Activated CD8-positive, alpha-beta T cell treated with anti-CD3 and anti-CD28 coated beads, Interleukin-2, amount 10 ng/mL, durations not matched to agents 7 days and 5 days (primary cell): ENCODE measurements at places on chromosomes 1 and 21. TPM values are rescaled to one million over a fixed set of nuclear protein-coding genes. Genes with fewer than 3 reads are reported as not detected.

DNA sequence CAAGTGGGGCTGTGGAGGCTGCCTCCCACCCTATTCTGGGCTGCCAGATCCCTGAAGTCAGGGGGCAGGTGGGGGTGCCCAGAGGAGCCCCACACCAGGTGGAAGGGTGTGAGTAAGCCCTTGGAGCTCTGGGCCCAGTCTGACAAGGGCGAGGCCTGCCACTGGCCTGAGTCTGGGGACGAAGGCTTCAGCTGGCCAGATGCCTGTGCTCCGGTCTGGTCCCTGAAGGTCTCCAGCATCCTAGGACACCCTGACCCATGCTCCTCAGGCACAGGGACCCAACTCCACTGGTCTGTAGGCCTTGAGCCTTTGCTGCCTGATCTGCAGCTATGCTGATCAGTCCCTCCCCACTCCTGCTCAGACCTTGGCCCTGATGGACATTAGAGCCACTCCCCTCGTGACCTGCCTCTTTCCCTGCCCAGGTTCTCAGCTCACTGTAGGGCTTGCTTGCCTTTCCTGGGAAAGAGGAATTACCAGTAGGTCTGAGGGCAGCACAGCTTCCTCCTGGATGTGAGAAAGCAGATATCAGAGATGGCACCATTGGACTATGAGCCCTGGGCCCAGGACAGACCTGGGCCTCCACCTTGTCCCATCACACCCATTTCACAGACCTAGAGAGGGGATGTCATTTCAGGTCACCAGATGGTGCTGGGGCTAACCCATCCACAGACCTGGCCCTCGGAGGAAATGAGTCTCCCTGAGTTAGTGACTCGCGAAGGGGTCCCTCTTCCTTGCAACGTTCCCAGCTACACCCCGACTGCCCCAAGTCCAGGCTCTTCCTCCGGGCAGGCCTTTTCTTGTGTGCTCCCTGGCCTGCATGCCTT, 32.8 kb upstream of the CSF3R start:
- peaks cover 14% of the 10 kb centered on the region for H3K4me1 ChIP-seq
- H3K27me3 ChIP-seq: no peaks in the 10 kb centered on the region
- no peak overlapping the region for H3K4me3 ChIP-seq
- H3K36me3 ChIP-seq: no peaks in the 10 kb centered on the region

- H3K4me1 ChIP-seq: no peaks in the 10 kb centered on the region
- H3K27me3 ChIP-seq: peaks cover 46% of the 10 kb centered on the region
- H3K4me3 ChIP-seq: no peak overlapping the region
- DNase-seq: no peak
- H3K27ac ChIP-seq: no peak overlapping the region
These were observed 6.9 kb downstream of the ERRFI1 start for GRCh38 chr1:8019229-8019620.

GRCh38 chr1:40630488-40631223, 34.8 kb downstream of the RIMS3 start:
- DNase-seq: no peak
- peak overlapping the region; percentile 77 for H3K27ac ChIP-seq
- no peaks in the 10 kb centered on the region for H3K27me3 ChIP-seq
- peaks cover 42% of the 10 kb centered on the region for H3K4me1 ChIP-seq

DNA sequence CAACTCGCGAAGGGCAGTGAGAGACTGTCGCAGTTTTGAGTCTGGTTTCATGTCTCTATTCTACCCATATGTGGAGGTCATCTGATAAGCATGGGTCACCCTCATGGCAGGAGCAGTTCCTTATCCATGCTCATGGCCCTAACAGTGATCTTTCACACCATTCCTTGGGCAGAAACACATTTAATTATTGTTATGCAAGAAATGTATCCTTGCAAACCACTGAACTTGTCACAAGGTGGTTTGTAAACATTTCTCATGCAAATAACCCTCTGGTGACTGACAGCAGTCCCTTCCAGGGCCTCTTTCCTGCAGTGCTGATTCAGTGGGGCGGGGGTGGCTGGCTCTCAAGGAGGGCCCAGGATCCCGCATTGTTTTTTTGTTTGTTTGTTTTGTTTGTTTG, 421.4 kb upstream of the RUNX1 start:
- peaks cover 1% of the 10 kb centered on the region for H3K27me3 ChIP-seq
- no peak for DNase-seq
- peaks cover 14% of the 10 kb centered on the region for H3K36me3 ChIP-seq
- H3K27ac ChIP-seq: no peak overlapping the region
- peaks cover 24% of the 10 kb centered on the region for H3K4me1 ChIP-seq

DNA sequence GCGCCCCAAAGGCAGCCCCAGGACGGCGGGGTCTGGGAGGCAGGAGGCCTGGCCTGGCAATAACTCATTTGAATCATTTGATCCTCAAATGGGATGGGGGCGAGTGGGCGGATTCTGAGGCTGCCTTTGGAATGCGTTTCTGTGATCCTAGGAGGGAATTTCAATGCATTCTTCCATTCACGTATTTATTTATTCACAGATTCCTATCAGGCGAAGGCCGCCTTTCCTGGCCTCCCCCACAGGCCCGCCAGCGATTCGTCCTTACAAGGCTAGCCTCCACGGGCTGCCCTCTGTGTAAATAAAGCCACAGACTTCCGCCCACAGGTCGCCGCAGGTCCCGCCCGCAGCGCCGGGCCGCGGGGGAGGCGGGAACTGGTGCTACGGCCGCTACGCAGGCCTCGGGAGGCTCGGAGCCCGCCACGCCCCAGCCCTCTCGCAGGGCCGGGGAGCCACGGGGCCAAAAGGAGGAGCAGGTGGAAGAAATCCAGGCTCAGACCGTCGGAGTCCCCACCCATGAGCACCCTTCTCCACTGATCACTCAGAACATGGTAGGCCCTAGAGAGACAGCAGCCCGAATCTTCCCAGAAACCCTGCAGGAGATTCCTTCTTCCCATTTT, 31.3 kb upstream of the JUN start:
- peaks cover 49% of the 10 kb centered on the region for H3K4me1 ChIP-seq
- H3K27ac ChIP-seq: peak overlapping the region; percentile 92
- DNase-seq: peak; percentile 66
- H3K27me3 ChIP-seq: peaks cover 3% of the 10 kb centered on the region

- no peak overlapping the region for H3K4me3 ChIP-seq
- H3K27me3 ChIP-seq: peaks cover 39% of the 10 kb centered on the region
- no peak overlapping the region for H3K27ac ChIP-seq
- no peaks in the 10 kb centered on the region for H3K36me3 ChIP-seq
- DNase-seq: no peak
- peaks cover 7% of the 10 kb centered on the region for H3K4me1 ChIP-seq
These were observed 8.9 kb downstream of the EPHA10 start for GRCh38 chr1:37755951-37756560.

- no peaks in the 10 kb centered on the region for H3K27me3 ChIP-seq
- H3K4me3 ChIP-seq: no peak overlapping the region
- peaks cover 45% of the 10 kb centered on the region for H3K4me1 ChIP-seq
- H3K27ac ChIP-seq: peak overlapping the region; percentile 80
- no peak for DNase-seq
- peaks cover 15% of the 10 kb centered on the region for H3K36me3 ChIP-seq
These were observed 14.2 kb upstream of the CITED4 start for GRCh38 chr1:40876436-40876761.

DNA sequence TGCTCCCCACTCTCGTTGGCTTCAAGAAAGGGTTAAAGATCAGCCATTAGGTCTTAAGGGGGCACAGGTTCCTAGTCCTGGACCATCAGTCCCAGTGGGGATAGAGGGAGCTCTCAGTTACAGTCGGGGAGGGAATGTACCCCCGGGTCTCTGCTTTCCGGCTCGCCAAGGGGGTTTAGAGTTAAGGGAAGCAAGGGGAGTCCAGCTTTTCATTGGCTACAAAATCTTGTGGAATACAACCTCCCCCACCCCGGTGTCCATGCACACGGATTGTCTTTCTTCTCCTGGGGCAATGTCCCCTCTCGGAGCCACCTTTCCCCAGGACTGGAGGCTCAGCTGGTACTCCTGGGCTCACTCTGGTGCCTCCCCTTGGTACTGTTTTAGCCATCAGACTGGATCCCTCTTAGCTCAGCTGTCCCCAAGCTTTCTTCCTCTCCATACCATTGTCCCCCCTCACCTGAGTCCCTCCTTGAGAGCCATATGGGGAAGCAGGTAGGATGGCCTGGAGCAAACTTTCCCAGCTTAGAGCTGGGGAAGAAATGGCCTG, at the start of gene A3GALT2:
Gene A3GALT2 (minus strand): TSS at position 480 of the 547 bp plus-strand sequence. CDS start 0 bp downstream, at position 480.
- no peak within 1 kb of the TSS for H3K27ac ChIP-seq
- H3K27me3 ChIP-seq: peaks cover 18% of the 10 kb centered on the region
- no peaks in the 10 kb centered on the region for H3K4me1 ChIP-seq
- DNase-seq: no peak
- peaks cover 15% of the 10 kb centered on the region for H3K36me3 ChIP-seq
- no peak within 1 kb of the TSS for H3K4me3 ChIP-seq

DNA sequence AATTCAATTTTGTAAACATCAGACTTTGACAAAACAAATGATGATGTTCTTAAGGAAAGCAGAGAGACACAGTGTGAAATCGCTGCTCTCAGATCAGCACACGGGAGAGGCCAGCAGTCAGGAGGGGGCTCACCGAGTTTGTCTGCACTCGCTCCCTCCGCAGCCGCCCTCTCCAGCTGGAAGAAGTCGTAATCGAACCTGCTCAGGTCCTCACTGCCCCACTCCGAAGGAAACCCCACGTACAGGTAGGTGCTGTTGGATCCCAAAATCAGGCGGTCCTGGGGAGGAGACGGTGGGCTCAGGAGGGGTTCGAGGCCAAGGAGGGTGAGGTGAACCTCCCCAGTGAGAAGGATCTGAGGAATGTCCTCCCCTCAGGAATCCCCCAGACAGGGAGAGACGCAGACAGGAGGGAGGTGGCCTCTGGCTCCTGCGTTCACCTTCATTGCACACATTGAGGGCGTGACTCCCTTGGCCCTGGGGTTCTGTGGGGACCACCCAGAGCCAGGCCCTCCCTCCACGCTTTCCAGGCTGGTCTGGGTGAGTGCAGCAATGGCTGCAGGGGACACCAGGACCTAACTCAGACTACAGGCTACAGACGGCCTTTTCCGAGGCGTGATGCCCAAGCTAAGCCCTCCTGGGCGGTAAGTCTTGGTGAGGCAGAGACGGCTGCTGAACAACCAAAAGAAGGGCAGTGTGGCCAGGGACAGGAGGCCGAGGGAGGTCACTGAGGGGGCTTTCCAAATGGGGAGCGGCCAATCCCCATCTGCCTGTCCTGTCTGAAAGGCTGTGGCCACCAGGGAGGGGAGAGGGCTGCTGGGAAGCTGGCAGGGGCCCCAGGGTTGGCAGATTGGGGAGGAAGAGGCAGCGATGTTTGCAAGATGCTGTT, 65.5 kb downstream of the SCCPDH start:
- peaks cover 2% of the 10 kb centered on the region for H3K27me3 ChIP-seq
- H3K36me3 ChIP-seq: peaks cover 3% of the 10 kb centered on the region
- no peak overlapping the region for H3K27ac ChIP-seq
- peaks cover 13% of the 10 kb centered on the region for H3K4me1 ChIP-seq

DNA sequence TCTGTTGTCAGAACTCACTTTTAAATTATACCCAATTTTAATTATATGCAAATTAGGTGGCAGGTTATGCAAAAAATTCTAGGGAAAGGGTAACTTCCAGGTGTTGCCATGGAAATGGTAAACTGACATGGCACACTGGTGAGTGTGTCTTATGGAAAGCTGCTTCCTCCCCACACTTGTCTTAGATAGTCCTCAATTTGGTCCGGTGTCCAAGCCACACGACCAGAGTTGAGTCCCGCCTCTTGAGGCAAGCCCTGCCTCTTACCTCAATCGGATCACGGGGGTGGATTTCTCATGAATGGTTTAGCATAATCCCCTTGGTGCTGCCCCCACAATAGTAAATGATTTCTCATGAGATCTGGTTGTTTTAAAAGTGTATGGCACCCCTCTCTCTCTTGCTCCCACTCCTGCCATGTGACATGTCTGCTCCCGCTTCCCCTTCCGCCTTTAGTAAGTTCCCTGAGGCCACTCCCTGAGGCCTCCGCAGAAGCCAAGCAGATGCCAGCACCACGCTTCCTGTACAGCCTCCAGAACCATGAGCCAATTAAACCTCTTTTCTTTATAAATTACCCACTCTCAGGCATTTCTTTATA, 74.9 kb downstream of the MATN1 start:
- no peak overlapping the region for H3K4me3 ChIP-seq
- no peaks in the 10 kb centered on the region for H3K36me3 ChIP-seq
- no peaks in the 10 kb centered on the region for H3K4me1 ChIP-seq
- no peak for DNase-seq

The OLIG2 gene
- total RNA-seq: not detected

The SMCP gene
- not detected for total RNA-seq

The XPR1 gene
- 17.7 TPM for total RNA-seq

The RCAN1 gene
- total RNA-seq: 8.1 TPM

The ZNF684 gene
- 7.9 TPM for total RNA-seq

The PTCH2 gene
- total RNA-seq: 1.3 TPM

The KLHL17 gene
- total RNA-seq: 24.4 TPM

The SIM2 gene
- not detected for total RNA-seq

The NAV1 gene
- 1.9 TPM for total RNA-seq
